ENCODE measurements at places on chromosomes 2 and 18. TPM values are rescaled to one million over a fixed set of nuclear protein-coding genes. Genes with fewer than 3 reads are reported as not detected.

Gene IL36B
- polyA plus RNA-seq = not detected

Gene RMND5A
- polyA plus RNA-seq = 30.8 TPM

DNA sequence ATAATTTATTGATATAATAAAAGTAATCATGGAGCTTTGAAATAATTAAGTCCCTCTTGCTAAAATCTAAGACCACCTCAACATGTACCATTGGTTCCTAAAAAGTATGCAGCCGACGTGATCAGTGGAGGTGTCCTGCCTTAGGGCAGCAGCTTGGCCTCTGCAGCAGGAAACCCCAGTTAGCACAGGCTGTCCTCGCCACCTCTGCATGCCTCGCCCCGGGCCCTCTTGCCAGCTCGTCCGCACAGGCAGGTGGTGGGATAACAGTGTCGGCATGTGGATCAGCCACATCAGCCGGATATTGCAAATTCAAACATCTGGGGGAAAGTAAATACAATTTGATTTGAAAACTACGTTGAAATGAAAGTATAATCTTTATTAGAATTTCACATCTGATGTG lies 22.9 kb downstream of the COA5 start:
- H3K27me3 ChIP-seq = no peaks in the 10 kb centered on the region
- no peaks in the 10 kb centered on the region for H3K4me1 ChIP-seq
- no peak for DNase-seq
- H3K4me3 ChIP-seq = no peak overlapping the region
- peaks cover 6% of the 10 kb centered on the region for H3K36me3 ChIP-seq
- H3K27ac ChIP-seq = no peak overlapping the region

- no peaks in the 10 kb centered on the region for H3K4me1 ChIP-seq
- no peak overlapping the region for H3K4me3 ChIP-seq
- no peaks in the 10 kb centered on the region for H3K27me3 ChIP-seq
- DNase-seq = no peak
These were observed 466.8 kb upstream of the MEX3C start for GRCh38 chr18:51664236-51664635.

DNA sequence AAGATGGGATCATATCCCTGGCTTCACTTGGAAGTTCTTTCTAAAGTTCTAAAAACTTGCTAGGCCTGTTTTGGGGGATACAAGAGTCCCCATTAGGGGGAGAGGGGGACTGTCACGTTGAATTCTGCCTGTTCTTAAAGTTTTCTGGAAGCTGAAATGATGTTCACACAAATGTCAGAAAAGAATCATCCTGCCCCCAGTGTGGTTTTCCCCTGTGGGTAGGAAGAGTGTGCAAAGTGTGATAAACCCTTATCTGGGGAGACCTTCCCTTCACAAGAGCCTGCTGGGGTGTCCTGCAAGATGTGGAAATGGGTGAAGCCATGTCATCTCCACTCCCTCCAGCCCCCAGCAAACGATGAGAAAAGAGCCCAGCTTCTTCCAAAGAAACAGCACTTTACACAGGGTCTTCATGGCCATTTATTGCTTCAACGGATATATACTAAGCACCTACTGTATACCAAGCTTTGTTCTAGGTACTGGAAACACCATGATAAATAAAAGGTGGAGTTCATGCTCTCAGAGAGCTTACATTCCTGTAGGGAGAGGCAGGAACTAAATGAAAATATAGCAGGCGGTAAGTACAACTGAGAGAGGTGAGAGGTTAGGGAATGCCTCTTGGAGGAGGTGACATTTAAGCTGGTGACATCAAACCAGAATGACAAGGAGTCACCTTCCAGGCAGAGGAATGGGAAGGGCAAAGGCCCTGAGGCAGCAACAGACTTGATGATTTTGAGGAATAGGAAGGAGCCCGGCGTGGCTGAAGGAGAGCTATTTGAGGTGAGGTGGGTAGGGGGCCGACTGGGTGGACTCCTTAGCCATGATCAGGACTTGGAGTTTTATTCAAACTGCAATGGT lies 1.6 kb downstream of the MFSD2B start:
- H3K36me3 ChIP-seq = no peaks in the 10 kb centered on the region
- H3K27ac ChIP-seq = no peak overlapping the region
- no peak for DNase-seq
- H3K4me3 ChIP-seq = no peak overlapping the region

DNA sequence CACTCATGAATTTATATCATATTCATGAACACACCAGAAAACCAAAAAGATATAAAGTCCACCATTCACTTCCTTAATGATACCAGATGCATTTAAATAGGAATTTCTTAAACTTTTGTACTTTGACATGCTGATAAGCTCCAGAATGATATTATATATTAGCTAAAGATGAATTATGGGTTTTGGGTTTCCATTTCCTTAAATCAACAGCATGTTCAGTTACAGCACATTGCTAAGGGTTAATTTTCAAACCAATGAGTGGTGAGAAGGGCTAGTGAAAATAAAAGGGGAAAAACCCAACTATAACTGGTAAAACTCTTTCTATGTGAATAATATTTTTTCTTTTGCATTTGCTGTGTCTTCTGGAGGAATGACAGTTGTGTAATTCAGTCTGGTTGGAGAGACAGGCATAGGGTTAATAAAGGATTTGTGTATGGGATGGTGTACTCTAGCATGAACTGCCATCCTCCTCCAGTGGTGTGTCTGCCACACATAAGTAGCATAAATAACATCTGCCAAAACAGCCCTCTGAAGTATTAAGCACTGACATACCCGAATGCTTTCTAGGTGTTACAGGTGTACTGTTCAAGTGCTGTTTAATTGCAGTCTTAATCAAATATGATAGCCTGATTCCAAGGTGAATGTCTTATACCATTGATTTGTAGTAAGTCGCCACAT lies 19.3 kb upstream of the CPS1 start:
- H3K36me3 ChIP-seq = no peaks in the 10 kb centered on the region
- H3K4me1 ChIP-seq = no peaks in the 10 kb centered on the region
- DNase-seq = no peak

DNA sequence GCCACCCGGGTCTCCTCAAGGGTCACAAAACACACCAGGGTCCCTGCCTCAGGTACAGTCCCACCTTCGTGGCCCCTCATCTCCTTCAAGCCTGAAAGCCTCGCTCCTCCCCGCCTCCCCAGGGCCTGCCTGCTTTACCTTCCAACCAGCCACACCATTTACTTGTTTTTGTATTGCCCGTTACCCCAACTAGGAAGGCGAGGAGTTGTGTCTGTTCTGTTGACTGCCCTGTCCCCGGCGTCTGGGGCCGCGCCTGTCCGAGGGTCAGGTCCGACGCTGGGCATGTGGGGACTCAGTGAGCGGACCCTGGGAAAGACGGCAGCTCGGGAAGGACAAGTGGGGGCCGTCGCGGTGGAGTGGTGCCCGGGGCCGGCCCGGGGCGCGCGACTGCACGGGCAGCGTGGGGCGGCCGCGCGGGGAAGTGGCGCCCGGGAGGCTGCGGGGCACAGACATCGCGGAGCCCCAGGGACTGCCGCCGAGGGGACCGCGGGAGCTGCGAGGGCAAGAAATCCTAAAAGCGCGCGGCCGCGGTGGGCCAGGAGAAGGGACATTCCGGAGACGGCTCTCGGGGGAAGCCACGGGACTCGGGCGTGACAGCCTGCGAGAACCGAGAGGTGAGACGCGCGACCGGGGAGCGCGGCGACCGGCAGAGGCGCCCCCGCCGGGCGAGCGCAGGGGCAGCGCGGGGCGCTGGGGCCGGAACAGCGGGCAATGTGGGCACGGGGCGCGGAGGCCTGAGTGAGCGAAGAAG lies 797 bp upstream of the GRHL1 start:
- peak overlapping the region; percentile 60 for H3K4me3 ChIP-seq
- H3K27ac ChIP-seq = no peak overlapping the region
- H3K4me1 ChIP-seq = no peaks in the 10 kb centered on the region
- H3K36me3 ChIP-seq = no peaks in the 10 kb centered on the region
- DNase-seq = peak; percentile 25

DNA sequence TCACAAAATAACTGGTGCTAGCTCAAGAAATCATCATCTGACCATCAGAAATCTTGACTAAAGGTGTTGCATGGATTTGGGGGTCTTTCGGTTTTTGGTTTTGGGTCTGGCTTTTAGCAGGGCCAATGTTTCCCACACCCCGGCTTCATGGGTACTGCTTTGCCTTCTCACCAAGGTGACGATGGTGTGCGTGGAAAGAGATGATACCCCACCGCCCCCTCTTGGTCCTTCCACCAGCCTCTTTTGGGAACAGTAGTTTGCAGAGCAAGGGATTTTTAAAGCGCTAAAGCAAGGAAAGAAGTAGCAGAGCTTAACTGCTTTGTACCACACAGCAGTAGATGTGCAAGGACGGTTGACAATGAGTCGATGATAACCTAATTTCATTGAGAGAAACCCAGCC lies 42.3 kb downstream of the BOLA3 start:
- H3K4me1 ChIP-seq = no peaks in the 10 kb centered on the region
- no peak overlapping the region for H3K4me3 ChIP-seq
- no peak for DNase-seq
- H3K36me3 ChIP-seq = peaks cover 11% of the 10 kb centered on the region
- no peak overlapping the region for H3K27ac ChIP-seq

GRCh38 chr2:45736757-45737704 lies 85.6 kb downstream of the PRKCE start:
- H3K27me3 ChIP-seq = no peaks in the 10 kb centered on the region
- no peaks in the 10 kb centered on the region for H3K4me1 ChIP-seq
- H3K27ac ChIP-seq = no peak overlapping the region
- DNase-seq = no peak
- no peaks in the 10 kb centered on the region for H3K36me3 ChIP-seq

DNA sequence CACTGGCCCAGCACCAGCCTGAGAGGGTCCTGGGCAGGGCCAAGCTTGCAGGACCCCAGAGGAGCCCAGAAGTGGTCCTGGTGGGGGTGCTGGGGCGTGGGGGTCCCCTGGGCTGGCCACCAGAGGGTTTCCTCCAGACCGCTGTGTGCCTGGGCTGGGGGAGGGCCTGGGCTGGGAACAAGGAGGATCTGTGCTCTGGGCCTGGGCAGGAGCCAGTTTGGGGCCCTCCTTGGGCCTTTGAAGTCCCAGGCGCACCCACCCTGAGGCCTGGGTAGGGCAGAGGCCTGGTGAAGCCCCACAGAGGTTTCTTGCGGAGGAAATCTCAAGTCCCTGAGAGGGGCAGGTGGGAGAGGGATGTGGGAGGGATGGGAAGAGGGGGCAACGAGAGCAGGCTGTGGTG lies 63.4 kb upstream of the GPC1 start:
- H3K36me3 ChIP-seq = no peaks in the 10 kb centered on the region
- no peak for DNase-seq
- no peak overlapping the region for H3K4me3 ChIP-seq
- H3K27ac ChIP-seq = no peak overlapping the region
- H3K4me1 ChIP-seq = no peaks in the 10 kb centered on the region

DNA sequence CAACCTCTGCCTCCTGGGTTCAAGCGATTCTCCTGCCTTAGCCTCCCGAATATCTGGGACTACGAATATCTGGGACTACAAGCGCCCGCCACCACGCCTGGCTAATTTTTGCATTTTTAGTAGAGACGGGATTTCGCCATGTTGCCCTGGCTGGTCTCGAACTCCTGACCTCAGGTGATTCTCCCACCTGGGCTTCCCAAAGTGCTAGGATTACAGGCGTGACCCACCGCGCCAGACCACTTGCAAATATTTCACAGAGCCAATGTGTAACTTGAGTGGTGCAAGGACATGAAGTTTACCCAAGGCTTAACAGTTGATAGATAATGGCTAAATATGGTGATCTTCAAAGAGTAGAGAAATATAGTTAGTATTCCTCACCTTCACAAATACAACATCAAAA lies 14.1 kb upstream of the MTIF2 start:
- no peak for DNase-seq
- no peaks in the 10 kb centered on the region for H3K27me3 ChIP-seq
- no peaks in the 10 kb centered on the region for H3K4me1 ChIP-seq
- no peak overlapping the region for H3K27ac ChIP-seq
- no peak overlapping the region for H3K4me3 ChIP-seq
- peaks cover 3% of the 10 kb centered on the region for H3K36me3 ChIP-seq

- H3K4me1 ChIP-seq = no peaks in the 10 kb centered on the region
- no peak overlapping the region for H3K4me3 ChIP-seq
- peaks cover 2% of the 10 kb centered on the region for H3K27me3 ChIP-seq
- no peak for DNase-seq
- H3K36me3 ChIP-seq = no peaks in the 10 kb centered on the region
These were observed 168.3 kb upstream of the TNP1 start for GRCh38 chr2:217028128-217028527.

All from cardiac muscle cell (in vitro differentiated cells and primary cell).